Dorsolateral prefrontal cortex (tissue), 122 donors: ENCODE measurements at places on chromosomes 3 and 15.

GRCh38 chr3:175127075-175127662 lies 268.0 kb downstream of the NAALADL2 start:
- no peak for DNase-seq

- no peak for DNase-seq
Measured at GRCh38 chr3:158683230-158683962, 10.9 kb upstream of the LXN start.

DNA sequence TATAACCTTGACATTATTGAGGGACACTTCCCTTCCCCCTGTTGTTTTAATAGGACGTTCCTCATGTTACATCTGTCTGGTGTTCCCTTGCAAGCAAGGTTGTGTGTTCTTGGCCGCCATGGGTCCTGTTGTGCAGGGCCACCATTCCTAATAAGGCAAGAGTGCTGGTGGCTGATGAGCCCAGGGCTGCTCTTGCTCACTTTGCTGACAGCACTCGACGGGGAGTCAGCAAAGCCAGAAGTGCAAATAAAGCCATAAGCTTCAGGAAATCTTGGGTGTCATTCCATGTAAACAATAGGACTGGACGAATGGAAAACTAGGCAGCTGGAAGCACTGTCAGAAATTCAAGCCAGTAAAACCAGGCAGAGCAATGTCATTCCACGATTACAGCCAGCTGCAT lies 75.8 kb downstream of the SQOR start:
- DNase-seq, result no peak

DNA sequence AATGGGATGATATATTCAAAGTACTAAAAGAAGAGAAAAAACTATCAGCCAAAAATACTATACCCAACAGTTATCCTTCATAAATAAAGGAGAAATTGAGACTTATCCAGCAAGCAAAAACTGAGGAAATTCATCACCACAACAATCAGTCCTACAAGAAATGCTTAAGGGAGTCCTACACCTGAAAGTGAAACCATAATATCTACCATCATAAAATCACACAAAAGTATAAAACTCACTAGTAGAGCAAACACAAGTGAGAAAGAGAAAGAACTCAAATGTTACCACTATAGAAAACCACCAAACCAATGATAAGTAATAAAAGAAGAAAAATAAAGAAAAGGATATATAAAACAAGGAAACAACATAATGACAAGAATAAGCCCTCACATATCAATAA lies 103.6 kb upstream of the NEO1 start:
- DNase-seq, result no peak

DNA sequence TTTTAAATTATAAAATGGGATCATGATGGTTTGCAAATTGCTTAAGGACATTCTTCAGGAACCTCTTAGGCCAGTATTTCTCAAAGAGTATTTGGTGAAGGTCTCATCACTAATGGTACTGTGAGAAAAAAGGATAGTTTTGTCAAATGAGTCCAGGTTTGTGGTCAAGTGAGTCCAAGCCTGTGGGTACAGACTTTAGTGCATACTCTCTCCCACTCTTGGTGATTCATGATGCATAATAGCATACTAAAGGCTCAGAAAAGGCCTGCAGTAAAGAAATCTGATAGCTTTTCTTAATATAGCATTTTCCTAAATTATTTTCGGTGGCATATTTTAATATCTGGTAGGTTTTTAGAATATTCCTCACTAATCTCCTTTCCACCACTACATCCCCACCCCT lies 20.0 kb downstream of the BOC start:
- no peak for DNase-seq

DNA sequence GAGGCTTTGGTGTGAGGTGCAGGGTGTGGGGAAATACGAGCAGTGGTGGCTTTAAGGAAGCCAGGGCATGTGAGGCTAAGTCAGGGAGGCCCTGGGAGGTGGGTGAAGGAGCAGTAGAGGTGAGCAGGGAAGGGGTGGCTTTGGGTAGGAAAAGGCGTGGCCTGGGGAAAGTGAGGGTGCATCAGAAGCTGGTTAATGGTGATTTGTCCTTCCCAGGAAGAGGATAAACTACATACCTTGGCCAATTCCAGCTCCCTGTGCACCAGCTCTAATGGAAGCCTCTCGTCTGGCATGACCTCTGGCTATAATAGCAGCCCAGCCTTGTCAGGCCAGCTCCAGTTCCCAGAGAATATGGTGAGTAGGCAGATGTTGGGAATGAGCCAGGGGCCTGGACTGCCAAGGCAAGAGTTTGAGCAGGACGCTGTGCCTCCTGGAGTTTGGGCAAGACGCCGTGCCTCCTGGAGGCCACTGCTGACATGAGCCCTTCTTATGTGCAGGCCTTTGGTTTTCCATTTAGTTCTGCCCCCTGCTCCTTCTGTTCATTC lies 41.3 kb downstream of the CDAN1 start:
- DNase-seq, result no peak

DNA sequence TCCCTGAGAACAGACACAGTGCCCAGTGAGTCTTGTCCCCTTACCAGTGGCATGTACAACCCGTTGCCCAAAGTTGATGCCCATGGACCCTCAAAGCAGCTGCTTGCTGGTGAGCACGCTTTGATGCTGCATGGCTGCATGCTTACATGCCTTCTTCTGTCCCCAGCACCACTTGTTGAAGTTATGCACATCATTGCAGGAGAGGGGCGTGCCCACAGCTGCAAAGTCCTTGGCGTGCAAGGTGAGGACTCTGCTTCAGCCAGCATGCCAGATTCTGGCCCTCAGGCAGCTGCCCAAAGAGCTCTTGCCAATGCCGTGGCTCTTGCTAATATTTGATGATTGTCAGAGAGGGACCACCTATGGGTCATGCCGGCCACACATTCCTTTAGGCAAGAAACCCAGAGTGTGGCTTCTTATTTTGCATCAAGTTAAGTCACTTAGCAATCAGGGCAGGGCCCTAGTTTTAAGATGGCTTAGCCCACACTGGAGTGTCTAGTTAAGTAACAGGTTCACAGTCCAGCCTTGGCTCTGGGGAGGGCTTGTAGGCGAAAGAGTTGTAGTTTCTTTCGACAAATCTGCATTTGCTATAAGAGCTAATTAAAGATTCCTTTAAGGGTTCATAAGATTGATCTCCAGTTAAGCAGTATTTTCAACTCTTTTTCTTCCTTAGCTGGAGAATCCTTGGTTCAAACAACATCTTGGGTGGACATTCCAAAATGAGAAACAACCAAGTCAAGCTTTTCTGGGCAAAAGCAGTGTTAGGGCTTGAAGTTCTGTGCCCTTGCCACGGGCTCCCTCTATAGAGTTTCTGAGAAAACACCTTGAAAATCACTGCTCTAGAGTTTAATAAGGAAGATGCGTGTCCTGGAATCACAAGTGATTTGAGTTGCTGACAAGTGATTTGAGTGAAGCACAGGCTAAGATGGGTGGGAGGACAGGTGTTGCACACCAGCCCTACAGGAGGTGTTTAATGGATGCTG lies 128.6 kb downstream of the SLCO3A1 start:
- no peak for DNase-seq

- peak; percentile 47 for DNase-seq
Measured at GRCh38 chr15:72117486-72118016, 399 bp downstream of the MYO9A start.

GRCh38 chr3:154132777-154133375 lies 11.7 kb downstream of the ARHGEF26 start:
- no peak for DNase-seq

- DNase-seq, result no peak
Measured at GRCh38 chr15:39909007-39909406, 11.1 kb downstream of the GPR176 start.

DNA sequence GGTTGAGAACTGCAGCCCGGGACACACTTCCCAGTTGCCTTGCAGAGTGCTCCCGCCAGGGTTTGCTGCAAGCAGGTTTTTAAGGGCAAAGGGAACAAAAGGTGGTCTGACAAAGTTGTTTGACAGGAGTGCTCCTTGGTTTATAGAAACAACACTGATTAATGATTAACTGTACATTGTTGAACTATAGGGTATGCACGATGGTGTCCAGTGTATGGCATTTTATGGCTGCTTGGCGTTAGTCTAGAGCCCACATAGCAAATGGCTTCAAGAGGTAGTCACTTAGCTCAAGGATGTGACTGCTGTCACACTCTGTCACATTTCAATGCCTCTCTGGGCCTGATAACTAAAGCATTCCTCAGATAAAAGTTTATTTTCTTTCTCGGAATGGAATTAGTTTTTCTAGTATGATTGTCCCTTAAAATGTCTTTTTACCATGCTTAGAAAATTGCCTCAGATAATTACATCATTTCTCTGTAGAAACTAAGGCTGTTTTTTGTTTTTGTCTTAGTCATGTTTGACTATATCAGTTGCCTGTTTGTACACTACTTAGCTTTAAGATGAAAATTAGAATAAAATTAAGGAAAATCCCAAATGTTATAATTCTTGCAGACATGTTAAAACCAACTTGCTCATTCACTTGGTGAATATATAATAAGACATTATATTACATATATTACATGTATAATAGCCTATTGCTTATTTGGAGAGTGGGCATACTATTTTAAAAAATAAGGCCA lies 61.3 kb upstream of the GATM start:
- no peak for DNase-seq

GRCh38 chr3:139933766-139934165 lies 1.2 kb upstream of the CLSTN2 start:
- no peak for DNase-seq

- no peak for DNase-seq
Measured at GRCh38 chr3:139396707-139397106, 7.3 kb upstream of the COPB2 start.

- no peak for DNase-seq
Measured at GRCh38 chr15:43214169-43214568, 6.6 kb downstream of the EPB42 start.

GRCh38 chr3:127735767-127736693 lies 63.3 kb downstream of the ABTB1 start:
- no peak for DNase-seq

- DNase-seq, result no peak
Measured at GRCh38 chr15:32649342-32649741, 7.8 kb downstream of the SCG5 start.

DNA sequence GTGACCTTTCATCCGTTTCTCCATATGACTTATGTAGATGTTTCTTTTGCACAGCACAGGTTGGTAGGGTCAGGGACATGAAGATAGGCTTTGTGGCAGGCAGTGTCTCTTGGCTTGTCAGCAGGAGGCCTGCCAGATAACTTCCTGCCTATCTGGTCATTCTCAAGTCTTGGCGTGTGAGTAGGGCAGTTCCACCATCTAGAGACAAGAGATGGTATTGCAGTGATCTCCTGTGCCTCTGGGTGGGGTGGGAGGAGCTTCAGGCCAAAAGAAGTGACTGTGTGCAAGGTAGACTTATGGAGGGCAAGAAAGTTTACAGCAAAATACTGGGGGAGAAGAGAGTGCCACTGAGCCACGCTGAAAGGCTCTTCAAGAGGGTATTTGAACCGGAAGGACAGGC lies 11.0 kb downstream of the TEX264 start:
- DNase-seq, result peak; percentile 58

GRCh38 chr15:75872403-75872990 lies 29.2 kb downstream of the UBE2Q2 start:
- DNase-seq, result no peak

- DNase-seq, result no peak
Measured at GRCh38 chr15:41096178-41096577, 19.9 kb downstream of the INO80 start.

DNA sequence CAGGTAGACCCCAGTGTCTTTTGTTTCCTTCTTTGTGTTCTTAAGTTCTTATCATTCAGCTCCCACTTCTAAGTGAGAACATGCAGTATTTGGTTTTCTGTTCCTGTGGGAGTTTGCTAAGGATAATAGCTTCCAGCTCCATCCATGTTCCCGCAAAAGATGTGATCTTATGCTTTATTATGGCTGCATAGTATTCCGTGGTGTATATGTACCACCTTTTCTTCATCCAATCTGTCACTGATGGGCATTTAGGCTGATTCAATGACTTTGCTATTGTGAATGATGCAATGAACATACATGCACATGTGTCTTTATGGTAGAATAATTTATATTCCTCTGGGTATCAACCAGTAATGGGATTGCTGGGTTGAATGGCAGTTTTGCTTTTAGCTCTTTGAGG lies 24.4 kb downstream of the MCCC1 start:
- DNase-seq, result no peak

- DNase-seq, result no peak
Measured at GRCh38 chr15:68328964-68329363, 51.4 kb downstream of the FEM1B start.

DNA sequence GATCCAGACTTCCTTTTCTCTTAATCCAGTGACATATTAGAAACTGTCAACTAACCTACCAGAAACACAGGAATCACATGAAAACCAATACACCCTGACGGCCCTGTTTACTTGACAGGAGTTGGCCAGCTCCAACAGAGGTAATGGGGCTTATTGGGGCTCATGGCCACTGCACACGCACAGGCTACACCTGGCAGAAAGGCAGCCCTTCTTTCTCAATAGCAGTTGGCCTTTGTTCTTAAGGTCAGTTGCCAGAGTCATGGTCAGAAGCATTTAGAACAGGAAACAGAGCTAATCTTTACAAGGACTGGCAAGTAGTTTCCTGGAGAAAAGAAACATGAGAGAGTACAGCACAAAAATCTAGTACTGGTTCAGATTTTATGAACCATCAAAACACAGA lies 181.8 kb downstream of the MAGI1 start:
- no peak for DNase-seq

GRCh38 chr15:43903864-43904290 lies 77.1 kb downstream of the WDR76 start:
- peak; percentile 19 for DNase-seq

DNA sequence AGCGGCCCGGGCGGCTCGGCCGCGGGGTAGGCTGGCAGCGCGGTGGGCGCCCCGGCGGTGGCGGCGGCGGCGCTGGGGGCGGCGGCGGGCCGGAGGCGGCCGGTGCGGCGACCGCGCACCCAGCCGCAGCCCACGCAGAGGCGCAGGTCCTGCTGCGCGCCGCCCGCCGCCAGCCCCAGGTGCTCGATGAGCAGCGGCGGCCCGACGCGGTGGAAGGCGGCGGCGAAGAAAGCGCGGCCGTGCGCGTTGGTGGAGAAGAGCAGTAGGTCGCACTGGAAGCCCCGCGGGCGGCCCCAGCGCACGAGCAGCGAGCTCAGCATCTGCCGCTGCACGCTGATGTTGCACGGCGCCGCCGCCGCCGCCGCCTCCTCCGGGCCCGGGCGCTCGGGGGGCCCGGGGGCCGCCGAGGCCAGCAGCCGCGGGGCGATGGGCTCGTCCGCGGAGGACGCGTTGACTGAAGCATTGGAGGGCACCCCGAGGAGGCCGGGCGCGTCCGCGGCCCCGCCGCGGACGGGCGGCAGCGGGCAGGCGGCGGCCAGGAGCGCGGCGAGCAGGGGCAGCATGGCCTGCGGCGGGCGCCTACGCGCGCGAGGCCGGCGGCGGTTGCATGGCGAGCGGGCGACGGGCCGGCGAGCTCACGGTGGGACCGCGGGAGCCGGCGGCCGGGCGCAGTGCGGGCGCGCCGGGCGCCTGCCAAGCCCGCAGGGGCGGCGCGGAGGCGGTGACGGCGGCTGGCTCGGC lies 452 bp downstream of the TMEM158 start:
- no peak for DNase-seq

- no peak for DNase-seq
Measured at GRCh38 chr15:48016865-48017264, 103.9 kb upstream of the SLC24A5 start.

DNA sequence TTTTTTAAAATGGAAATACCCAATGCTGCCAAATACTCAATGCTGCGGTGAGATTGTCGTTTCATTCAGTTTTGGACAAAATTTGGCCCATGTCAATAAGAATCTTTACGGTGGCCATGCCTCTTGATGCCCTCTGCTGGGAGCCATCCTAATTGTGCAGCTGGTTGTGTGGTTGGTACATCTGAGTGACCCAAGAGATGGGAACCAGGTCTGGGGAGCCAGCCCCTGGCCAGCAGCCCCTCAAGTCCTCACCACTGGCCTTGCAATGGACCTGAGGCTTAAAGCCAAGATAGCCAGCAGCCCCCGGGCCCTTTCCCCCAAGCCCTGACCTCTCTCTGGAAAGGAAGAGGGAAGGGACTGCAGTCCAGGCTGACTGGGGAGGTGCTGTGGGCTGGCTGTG lies 36.4 kb upstream of the ESYT3 start:
- no peak for DNase-seq
